Suppressor macrophage treated with lipopolysaccharide for 4 hours (primary cell): ENCODE measurements at places on chromosomes 4 and X.
A peak's percentile ranks its signal among the peaks of the same experiment; 100 is the strongest.

GRCh38 chr4:94849901-94850300 is 92.1 kb downstream of the BMPR1B start:
- DNase-seq: no peak

DNA sequence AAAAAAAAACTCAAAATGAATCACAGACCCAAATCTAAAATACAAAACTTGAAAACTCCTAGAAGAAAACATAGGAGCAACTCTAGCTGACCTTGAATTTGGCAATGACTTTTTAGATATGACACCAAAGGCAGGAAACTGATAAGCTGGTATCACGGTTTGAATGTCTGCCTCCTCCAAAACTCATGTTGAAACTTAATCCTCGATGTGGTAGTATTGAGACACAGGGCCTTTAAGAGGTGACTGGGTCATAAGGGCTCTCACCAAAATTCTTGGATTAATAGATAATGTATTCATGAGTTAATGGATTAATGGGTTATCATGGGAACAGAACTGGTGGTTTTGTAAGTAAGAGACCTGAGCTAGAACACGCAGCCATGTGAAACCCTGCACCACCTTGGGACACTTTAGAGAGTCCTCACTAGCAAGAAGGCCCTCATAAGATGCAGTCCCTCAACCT is 40.5 kb downstream of the FRYL start:
- no peak for DNase-seq

GRCh38 chr4:185576962-185577950 is 41.9 kb upstream of the PDLIM3 start:
- DNase-seq: no peak

GRCh38 chr4:163930086-163930485 is 435.6 kb downstream of the TMA16 start:
- no peak for DNase-seq

- DNase-seq: no peak
Observed at GRCh38 chr4:73856518-73856917, 3.4 kb downstream of the PF4V1 start.

- DNase-seq: no peak
Observed at GRCh38 chr4:44704673-44705072, 21.7 kb downstream of the GNPDA2 start.

GRCh38 chrX:40945361-40945713 is 139.9 kb upstream of the USP9X start:
- peak; percentile 83 for DNase-seq

GRCh38 chr4:159398236-159398638 is 295.4 kb downstream of the RAPGEF2 start:
- DNase-seq: no peak

DNA sequence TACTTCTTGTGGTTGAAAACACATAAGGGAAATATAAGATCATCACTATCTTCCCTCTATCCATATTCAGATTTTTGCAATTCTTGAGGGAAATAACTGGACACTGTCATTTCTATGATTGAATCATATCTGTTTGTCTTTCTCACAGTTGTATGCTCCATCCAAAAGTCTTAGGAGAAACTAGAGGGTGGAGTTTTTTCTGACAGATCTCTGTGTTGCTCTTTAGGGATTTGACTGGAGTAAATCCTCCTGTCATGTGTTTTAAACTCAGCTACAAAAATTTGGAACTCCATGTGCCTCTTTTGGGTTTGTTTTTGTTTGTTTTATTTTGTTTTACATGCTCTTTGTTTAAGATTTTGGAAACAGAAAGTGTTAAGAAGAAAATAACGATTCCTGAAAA is 136.5 kb downstream of the SPATA18 start:
- DNase-seq: no peak

GRCh38 chr4:1176398-1177273 is 4.3 kb upstream of the SPON2 start:
- no peak for DNase-seq

GRCh38 chrX:132986556-132986955 is 28.1 kb upstream of the HS6ST2 start:
- no peak for DNase-seq

- DNase-seq: no peak
Observed at GRCh38 chrX:67044029-67044653, 405.3 kb upstream of the EDA2R start.

DNA sequence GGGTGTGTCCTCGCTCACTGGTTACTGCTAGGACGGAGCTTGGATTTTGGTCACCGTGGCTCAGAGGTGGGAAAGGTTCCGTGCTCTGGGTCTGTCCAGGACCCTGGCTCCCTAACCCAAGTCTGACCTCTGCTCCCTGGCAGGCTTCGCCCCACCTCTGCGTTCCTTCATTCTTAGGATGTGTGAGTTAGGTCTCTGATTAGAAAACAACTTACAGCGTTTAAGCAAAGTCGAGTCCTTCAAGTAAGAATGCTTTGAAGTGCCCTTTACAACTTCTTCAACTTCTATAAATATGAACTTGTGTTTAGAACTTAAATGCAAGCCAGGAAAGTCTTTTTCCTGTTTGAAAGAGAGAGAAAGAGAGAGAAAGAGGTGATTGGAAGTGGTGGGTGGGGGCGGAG is 891 bp downstream of the TLR2 start:
- DNase-seq: no peak

DNA sequence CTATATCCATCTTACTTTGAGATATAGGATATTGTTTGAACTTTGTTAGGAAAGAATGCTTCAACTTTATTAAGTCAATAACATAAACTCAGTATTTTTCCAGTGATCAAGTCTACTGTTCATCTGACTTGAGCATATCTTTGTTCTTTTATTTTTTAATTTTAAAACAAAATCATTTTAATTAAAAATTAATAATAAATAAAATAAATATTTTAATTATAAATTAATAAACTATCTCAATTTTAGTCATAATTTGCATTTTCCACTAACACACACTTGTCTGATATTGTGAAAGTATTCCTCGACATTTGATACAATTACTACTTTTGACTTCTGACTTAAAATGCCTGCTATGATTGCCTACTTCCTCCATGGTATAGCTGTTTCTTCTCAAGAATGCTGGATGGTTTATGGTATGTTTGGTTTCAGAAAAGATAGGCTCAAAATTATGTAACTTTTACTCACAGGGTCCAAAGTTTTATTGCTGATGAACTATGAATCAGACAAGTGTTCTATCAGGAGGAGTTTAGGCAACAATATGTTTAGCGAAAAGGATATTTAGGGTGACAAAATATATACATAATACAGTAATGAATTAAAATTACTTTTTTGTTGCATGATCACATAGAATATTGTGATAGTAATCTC is 1132.3 kb upstream of the PCDH10 start:
- no peak for DNase-seq

DNA sequence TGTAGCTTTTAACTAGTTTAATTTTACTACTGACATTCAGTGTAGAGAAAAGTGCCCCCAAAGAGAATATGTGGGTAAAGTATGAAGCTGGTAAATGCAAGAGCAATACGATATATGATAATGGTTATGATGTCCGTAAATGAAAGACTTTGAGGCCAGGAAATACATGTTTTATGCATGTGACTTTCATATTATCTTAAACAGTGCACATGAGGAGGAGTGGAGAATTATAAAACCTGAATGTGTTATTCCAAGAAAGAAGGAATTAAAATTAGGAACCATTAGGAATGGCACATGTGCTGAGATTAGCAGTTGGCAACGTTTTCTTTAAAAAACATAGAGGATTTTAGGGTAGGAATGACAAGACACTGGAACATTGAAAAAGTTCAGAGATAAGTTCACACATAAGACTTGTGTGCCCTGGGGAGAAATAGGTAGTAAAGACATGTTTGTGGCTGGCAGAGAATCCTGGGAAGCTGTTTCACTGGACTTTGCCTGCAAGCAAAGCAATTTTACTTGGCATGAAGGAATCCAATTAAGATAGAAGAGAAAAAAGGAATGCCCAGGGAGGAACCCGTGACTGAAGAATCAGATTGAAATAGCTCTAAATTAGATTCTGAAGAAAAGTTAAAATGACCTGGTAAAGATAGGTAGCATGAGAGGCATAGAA is 20.0 kb downstream of the GK start:
- no peak for DNase-seq

DNA sequence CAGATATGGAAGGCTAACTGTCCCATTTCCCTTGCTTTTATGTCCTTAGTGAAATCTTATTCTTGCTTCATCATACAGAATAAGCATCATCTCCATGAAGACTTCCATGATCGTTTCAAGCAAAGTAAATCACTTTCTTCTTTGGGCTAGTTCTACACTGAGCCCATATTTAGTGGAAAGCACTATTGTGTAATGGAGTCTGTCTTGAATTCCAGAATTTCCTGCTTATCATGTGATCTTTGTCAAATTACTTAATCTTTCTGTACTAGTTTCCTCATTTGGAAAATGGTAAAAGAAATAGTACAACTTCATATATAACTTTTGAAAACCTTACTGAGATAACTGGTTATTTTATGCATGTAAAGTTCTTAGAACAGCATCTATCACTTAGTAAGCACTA is 7.6 kb downstream of the ANAPC10 start:
- DNase-seq: peak; percentile 63

DNA sequence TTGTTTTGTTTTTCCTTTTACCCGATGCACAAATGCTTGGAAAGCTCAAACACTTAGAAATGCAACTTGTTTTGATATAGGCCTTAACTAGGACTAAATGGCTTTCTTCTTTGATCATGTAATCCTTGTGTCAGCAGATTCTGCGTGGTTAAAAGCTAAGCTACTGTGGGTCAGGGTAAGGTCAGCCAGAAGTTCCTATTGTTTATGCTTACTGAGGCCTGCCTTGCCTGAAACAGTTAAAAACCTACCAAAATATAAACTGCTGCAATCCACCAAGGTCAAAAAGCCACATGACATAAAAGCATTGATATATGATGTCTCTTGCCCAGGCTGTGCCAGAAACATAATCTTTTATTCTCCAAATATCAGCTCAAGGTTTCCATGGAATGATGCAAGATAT is 223.4 kb downstream of the FAM47B start:
- no peak for DNase-seq

GRCh38 chr4:20445933-20446723 is 194.4 kb downstream of the SLIT2 start:
- DNase-seq: no peak

DNA sequence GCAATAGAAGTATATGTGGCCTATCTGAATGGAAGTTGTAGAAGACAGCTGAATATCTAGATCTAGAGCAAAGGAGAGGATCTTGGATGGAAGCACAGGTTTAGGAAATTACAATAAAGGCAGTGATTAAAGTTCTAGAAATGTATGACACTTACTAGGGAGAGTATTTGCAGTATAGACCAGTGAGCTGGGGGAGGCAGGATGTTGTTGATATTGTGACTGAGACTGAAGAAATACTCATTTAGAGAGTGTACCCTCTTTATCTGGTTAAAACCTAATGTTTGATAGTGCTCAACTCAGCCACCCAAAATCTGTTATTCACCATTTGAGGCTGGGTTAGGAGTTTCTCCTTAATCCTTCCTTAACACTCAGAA is 439.5 kb downstream of the GRXCR1 start:
- DNase-seq: no peak

DNA sequence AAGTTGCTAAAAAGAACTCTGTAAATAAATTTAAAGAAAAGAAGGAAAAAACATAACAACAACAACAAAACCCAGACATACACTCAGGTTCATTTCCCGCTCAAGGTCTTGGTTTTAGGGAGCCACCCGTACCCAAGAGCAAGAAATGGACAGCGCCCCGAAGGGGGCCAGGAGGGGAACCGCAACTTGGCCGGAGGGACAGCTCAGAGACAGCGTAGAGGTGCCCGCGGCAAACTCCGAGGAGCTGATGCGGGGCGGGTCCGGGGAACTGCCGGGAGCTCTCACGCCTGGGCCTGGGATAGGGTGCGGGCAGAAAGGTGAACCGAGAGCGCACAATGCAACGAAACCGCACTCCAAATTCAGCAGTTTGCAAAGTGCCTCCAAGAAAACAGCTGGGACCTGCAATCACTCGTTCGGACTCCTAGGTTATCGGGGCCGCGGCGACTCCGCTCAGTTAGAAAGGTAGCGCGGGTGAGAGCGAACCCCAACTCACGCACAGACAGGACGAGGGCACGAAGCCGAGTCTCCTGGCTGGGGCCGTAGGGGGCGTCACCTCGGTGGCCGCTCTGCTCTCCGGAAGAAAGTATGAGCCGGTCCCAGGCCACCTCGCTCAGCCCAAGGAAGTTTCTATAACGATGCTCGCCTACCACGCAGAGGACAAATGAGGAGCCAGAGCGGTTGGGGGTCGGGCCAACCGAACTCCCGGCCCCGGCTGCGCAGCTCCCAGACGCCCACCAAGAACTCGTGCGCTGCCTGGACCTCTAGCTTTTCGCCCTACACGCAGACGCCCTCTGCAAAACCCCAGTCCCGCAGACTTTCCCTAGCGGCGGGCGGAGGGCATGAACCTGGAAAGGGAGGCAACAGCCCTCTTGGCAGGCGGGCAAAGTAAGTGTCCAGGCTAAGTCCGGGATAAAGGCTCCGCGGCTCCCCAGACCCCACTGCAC is 1.4 kb downstream of the NDNF start:
- DNase-seq: peak; percentile 36

DNA sequence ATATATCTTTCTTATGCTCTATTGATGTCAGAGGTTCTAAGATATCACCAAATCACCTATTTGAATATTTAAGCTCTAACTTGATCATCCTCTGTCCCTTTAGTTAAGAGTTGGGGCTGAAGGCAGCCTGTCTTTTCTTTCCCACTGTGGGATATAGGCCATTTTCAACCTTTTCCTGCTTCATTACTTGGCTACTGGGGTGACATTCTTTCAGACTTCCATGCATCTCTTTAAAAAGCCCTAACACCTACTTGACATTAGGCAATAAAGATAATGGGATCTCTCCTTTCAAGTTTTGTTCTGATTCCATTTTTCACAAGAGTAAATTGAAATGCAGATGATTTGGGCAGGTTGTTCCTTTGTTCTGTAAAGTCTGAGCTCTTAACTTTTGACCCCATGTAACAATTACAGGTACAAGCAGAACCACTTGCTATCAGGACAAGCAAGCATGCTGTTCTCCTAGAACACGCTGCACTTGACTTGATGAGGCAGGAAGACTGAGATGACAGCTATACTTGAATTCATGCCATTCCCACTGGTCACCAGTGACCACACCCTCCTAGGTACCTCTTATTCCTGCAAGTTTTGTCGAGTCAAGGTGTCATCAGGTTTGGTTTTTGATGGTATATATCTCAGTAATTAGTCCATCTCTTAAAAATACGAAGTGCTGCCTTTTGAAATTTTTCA is 18.2 kb downstream of the HOPX start:
- DNase-seq: no peak

- no peak for DNase-seq
Observed at GRCh38 chrX:150268839-150269355, 94.2 kb upstream of the MAMLD1 start.

DNA sequence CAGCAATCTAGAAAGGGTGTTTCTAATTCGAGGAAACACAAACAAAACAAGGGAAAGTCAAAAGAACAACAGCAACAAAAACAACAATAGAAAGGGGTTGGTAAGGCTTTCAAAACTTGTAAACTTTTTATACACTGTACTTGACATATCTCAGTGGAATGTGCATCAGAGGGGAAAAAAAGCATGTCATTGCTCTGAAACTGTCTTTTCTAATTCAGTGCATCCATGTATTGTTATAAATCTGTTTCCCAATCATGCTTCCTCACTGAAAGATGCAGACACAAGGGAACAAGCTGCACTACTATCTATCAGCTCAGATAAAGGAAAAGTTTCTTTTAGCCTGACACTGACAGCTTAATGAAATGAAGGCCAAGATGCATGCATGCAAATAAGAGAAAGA is 44.2 kb upstream of the PCDH18 start:
- DNase-seq: no peak
